ENCODE measurements at places on chromosomes 1 and 21.

DNA sequence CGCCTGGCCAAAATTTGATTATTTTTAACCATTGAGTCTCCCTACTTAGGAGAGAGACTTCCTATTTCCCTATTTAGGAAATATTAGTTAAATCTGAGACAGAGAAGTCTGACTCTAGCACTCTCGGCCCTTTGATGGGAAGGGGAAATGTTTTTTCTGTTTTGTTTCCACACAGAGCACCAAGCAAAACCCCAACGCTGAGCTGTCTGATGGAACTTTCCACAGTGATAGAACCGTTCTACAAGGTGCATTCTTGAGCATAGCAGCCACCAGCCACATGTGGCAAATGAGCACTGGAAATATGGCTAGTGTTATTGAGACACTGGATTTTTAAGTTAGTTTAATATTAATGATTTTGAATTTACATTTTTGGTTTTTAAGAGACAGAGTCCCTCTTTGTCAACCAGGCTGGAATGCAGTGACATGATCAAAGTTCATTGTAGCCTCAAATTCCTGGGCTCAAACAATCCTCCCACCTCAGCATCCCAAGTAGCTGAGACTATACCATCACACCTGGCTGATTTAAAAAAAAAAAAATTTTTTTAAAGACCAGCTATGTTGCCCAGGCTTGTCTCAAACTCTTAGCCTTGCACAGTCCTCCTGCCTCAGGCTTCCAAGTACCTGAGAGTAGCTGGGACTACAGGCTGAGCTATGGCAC is 77.3 kb upstream of the GALNT2 start:
- DNase-seq = no peak

DNA sequence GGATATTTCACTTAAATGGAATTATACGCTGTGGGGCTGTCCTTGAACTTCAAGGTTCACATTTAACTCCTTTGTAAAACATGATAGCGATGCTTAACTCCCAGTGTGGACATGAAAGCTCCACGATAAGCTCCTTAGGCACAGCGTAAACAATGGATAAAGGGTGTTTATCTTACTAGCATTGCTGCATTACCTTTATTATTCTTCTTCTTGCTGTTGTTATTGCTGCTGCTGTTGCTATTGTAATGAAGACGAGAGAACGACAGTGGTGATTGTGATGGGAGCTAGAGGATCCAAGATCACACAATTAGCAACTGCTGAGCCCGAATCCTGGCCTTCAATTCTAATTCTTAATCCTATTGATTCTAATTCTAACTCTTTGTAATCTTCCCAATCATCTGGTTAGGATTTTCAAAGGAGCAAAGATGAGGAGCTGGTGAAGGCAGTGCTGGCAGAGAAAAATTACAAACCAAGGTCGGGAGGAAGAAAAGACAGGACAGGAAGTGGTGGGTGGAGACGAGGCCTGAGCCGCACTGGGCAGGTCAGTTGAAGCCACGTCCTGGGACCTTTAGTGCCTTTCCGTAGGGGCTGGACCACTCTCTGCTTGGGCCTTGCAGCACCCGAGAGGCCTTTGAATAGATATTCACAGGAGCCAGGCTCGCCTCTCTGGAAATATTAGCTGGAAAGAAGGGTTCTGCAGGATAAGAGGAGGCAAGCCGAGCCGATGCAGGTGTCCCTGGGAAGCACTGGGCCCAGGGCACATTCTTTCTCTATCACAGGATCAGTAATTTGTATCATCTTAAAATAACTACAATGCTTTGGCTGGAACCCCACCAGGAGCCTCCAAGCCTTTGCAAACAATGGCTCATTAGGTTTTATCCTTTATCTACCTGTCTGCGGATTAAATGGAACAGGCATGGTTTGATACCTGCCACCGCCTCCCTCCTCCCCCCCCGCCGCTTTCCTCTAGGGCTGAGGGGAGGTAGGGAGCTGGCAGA is 571.6 kb downstream of the AJAP1 start:
- no peak for DNase-seq

- no peak for DNase-seq
Observed at GRCh38 chr1:89390707-89391106, 26.8 kb downstream of the GBP6 start.

GRCh38 chr1:53893999-53894636 is at the start of gene DIO1:
Gene DIO1 (plus strand): TSS chr1:53894187. CDS start chr1:53894211, 24 bp downstream.
- DNase-seq = no peak

DNA sequence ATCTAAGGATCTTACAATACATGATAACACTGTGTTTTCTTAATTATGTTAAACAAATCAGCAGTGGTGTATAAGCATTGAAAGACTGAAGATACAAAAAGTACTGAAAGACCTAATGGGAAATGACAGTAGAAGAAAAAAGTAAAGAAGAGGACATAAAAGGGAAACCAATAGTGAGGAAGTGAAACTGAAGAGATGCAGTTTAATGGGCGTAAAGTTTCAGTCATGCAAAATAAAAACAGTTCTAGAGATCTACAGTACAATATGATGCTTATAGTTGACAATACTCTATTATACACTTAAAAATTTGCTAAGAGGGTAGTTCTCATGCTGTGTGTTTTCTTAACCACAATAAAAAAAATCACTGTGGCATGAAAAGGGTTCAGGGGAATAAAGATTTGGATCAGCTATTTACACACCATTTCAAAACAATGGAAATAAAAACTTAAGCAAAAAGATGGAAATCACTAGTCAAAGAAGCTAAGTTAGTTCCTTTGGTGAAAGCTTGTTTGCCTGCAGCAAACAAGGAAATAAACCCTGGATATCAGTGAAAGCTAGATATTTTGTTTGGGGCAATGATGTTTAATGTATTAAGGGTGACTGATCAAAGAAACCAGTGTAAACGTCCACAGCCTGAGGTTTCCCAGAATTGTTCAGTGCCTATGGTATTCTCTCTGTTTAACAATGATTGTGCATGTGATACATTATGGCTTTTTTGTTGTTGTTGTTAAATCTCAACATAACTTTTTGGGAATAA is 1160.8 kb upstream of the ADGRL2 start:
- no peak for DNase-seq

GRCh38 chr1:39159224-39160036 is 45.1 kb upstream of the MACF1 start:
- no peak for DNase-seq

GRCh38 chr1:68051475-68051874 is 1.0 kb upstream of the DIRAS3 start:
- no peak for DNase-seq

GRCh38 chr1:165960136-165960535 is 132.7 kb downstream of the UCK2 start:
- no peak for DNase-seq

DNA sequence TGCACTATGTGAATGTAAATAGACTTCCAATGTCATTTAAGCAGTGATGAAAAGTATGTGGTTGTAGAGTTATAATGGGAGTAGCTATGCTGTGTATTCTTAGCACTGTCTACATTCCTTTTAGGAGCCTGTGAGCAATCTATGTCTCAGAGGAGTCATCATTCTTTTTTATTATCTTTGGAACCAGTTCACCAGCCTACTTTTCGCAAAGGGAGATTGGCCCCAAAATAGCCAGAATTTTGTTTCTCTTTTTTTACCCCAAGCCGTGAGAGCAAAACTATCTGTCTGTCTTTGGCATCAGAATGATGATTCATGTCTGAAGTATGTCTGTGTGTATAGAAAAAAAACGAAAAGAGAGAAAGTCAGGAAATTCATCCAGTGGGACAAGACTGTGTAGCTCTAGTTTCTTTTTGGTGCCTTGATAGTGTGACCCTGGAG is 44.2 kb downstream of the OSBPL9 start:
- no peak for DNase-seq

- DNase-seq = peak; percentile 49
Observed at GRCh38 chr21:45109831-45110492, 35.6 kb downstream of the ADARB1 start.

GRCh38 chr1:45820788-45821187 is 17.4 kb downstream of the MAST2 start:
- DNase-seq = no peak

- DNase-seq = no peak
Observed at GRCh38 chr1:162671664-162672410, 39.6 kb downstream of the DDR2 start.

DNA sequence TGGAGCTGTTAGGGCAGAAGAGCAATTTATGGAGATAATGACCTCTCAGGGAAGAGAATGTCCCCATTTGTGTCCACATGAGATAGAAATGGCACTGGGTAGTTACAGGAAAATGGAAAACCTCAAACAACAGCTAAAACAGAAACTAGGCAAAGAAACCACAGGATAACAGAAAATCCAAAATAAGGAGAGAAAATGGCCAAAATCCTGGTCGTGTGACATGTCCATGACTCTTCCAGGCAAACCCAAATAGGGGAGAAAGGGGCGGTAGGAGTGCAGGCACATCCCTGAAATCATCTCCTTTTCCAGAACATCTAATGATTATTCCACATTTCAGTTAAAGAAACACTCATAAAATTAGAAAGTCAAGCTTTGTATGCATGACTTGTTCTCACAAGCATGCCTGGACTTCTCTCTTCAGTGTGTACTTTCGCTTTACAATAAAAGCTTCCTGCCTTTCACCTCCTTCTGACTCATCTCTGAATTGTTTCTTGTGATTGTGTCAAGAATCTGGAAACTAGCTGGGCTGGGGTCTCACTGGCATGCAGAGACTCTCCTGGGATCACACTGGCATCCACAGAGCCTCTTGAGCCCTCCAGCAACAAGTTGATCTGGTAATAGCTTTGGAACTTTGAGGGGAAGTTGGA is 171.4 kb upstream of the ZP4 start:
- no peak for DNase-seq

DNA sequence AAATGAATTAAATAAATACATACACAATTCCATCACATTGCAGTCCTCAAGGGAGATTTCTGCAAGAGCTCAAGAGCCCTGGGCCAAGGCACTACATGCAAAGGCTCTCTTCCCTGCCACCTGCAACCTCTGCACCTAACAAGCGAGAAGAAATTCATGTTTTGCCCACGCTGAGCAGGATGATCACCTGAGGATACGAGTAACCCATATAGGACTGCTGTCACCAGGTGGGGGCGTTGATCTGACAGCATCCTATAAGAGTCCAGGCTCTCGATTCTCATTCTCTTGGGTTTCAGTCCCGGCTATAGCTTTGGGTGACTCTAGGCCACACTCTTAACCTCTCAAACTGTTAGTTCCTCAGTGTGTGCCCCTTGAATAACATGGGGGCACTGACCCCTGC is 18.7 kb upstream of the SPOCD1 start:
- DNase-seq = no peak

DNA sequence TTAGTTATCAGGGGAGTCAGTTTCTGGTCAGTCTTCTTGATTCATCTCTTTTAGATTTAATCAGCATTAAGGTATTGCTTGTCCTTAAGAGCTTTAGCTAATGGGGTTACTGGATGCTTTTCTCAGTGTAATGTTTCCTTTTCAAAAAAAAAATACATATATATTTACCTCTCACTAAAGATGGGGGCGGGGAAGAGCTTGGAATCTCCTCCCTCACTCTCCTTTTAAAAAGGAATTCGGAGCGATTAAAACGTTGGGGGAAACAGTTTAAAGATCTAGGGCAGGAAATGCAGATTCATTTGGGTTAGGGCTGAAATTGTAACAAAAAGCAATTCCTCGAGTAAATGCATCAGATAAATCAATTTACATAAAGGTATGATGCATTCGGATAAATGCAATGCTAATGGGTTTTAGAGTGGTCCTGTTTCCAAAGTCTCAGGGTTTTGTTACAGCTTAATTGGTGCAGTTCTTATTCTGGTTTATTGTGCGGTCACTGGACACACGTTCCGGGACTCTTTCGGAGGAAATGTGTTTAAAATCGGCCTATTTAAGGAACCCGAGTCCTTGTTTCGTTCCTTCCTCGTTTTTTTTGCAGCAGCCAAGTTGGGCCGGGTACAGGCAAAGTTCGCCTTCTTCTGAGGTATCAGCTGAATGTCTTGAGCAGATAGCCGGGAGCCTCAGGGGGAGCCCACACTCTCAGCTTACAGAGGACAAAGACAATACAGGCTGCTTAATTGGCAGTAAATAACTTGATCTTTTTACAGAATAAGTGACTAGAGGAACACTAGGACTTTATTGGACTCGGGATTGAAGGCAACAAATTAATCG is 1.6 kb downstream of the LMO4 start:
- no peak for DNase-seq

DNA sequence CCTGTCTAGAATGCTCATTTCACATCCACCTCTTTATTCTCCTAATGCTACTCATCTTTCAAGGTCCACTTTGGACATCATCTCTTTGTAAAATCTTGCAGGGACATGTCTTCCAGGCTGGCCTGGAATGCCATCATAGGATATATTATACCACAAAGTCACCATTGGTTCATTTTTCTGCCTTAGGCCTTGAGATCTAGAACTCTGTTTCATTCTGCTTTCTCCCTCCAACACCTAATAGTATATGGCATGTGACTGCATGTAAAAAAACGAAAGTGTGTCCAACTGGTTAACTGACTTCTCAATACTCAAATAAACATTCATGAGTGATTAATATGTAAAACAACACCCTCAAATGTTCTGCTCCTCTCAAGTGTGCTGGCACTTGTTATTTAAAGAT is 84.1 kb downstream of the RGS2 start:
- no peak for DNase-seq

- no peak for DNase-seq
Observed at GRCh38 chr1:8416881-8417280, 99.0 kb downstream of the SLC45A1 start.

DNA sequence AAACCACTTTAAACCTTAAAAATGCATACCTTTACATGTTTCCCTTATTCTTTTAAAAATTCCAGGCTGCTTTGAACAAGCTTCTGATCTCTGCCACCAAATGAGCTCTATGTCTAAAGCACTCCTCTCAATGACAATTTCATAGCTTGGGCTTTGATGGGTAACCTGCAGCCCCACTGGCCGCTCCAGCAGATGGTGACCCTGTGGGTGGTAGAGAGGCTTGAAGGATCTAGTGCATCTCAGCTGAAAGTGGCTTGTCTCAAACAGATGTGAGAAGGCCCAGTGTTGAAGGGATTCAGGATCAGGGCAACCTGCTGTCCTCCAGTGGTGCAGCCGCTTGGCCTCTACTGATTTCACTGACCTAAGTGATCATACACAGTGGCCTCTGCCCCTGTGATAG is 84.7 kb upstream of the IRF2BP2 start:
- DNase-seq = no peak

GRCh38 chr1:32780005-32780404 is 37.2 kb downstream of the YARS1 start:
- DNase-seq = no peak

- DNase-seq = no peak
Observed at GRCh38 chr1:183812686-183813569, 8.0 kb downstream of the RGL1 start.

GRCh38 chr1:51973587-51974474 is 16.7 kb downstream of the RAB3B start:
- no peak for DNase-seq

GRCh38 chr1:60287536-60287935 is 214.0 kb upstream of the C1orf87 start:
- no peak for DNase-seq

All from naive thymus-derived CD4-positive, alpha-beta T cell (primary cell).